ENCODE measurements at places on chromosomes 5 and 9.

DNA sequence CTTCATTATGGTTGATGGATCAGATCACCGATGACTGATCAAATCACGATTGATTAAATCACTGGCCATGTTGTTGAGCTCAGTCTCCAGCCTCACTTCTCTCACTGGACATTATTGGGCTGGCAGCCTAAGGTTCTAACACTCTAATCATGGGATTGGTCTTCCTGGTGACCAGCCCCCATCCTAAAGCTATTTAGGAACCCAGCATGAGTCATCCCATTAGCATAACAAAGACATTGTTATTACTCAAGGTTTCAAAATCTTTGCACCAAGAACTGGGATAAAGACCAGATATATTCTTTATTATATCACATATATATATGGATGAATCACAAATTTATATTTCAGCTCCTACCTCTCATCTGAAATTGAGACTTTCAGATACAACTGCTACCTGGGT lies 272.1 kb upstream of the IL12B start:
- no peak for DNase-seq

- DNase-seq, result no peak
Observed at GRCh38 chr9:109907400-109907799, 127.4 kb downstream of the PALM2AKAP2 start.

GRCh38 chr5:122730037-122730436 lies 44.8 kb upstream of the SNX2 start:
- no peak for DNase-seq

GRCh38 chr5:153404747-153405146 lies 85.7 kb upstream of the GRIA1 start:
- DNase-seq, result no peak

DNA sequence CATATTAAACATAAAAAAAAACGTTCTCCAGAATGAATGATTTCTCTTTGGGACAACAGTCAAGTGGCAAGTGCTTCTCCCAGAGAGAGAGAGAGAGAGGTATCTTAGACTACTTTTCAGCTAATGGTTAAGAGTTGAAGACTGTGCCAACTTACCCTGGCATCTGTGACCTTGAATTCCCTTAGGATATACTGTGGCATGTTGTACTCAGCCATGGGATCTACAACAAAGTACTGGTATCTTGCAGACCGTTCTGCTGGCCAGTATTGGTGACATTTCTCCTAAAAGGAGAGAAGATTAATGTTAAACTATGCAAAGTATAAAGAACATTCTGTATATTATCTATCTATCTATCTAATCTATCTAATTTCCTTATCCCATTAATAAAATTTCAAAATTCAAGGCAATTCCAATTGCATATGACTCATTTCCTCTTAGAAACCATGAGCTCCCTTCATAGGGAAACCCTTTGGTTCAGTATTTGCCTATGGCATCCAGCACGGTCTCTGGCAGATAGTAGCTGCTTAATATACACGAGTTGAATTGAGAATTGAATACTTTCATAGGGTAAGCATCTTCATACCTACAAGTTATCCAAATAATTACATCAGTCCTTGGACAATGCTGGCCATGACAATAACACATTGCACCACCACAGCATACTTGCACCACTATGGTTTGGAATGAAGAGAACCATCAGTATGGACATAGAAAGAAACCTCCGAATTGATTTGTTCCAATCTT lies 539.4 kb upstream of the DMAC1 start:
- DNase-seq, result no peak

All from NCI-H748 treated with DMSO at 0.1 percent for 48 hours (cell line).